ENCODE measurements at places on chromosomes 5 and 9. TPM values are rescaled to one million over a fixed set of nuclear protein-coding genes. Genes with fewer than 3 reads are reported as not detected.
A peak's percentile ranks its signal among the peaks of the same experiment; 100 is the strongest.

DNA sequence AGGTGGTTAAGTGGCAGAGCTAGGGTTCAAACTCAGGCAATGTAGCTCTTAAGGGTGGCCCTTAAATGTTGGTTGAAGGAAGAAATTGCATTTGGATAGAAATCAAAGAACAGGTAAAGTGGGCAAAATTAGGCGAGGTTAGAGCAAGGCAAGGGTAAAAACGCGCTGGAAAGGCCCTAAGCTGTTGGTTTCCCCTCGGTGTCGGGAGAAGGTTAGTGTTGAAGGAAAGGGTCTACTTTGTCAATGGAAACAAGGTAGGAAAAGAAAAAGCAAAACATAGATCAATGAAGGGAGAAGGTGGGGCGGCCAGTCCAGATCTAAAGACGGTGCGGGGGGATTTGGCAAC lies 431 bp downstream of the FASTKD3 start:
- no peak for DNase-seq
- no peaks in the 10 kb centered on the region for H3K27me3 ChIP-seq
- peak overlapping the region; percentile 87 for H3K27ac ChIP-seq

The LRRC19 gene
- not detected for total RNA-seq

The INSL6 gene
- total RNA-seq, result not detected

- H3K27ac ChIP-seq, result no peak overlapping the region
- no peaks in the 10 kb centered on the region for H3K27me3 ChIP-seq
- no peak overlapping the region for H3K4me3 ChIP-seq
- H3K36me3 ChIP-seq, result no peaks in the 10 kb centered on the region
These were observed 424.2 kb upstream of the WWC1 start for GRCh38 chr5:167867281-167867680.

DNA sequence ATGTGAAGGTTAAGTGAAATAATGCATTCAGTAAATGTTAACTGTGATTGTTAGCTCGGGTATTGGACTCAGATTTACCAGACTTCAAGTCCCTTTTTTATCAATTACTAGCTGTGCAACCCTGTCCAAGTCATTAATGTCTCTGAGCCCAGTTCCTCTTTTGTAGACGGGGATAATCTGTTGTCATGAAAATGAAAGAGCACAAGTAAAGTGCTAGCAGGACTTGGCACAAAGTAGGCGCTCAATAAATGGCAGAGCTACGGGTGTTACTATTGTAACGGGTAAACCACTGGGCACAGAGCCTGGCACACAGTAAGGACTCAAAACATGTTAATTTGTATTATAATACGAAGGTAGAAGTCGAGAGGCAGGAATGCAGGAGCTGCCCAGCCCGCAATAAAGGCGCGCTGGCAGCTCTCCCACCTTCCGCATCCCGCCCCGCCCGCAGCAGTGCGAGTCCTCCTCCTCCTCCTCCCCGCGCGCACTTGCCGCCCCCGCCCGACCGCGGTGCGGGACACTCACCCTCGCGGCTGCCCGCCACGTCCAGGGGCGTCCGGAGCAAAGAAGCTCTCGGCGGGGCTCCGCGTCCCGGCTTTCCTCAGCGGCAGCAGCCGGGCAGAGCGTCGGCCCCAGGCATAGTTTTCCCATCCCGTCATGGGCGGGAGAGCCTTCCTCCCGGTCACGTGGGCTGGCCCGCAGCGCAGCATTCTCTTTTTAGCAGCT lies at the start of gene C1QTNF2:
Gene C1QTNF2, minus strand, starts transcription at position 637 of the 723 bp plus-strand sequence. CDS start 15,615 bp downstream, outside the sequence.
- no peak for DNase-seq
- peak within 1 kb of the TSS; percentile 33 for H3K4me3 ChIP-seq
- H3K36me3 ChIP-seq, result no peaks in the 10 kb centered on the region
- no peaks in the 10 kb centered on the region for H3K4me1 ChIP-seq
- H3K27me3 ChIP-seq, result no peaks in the 10 kb centered on the region

- no peak overlapping the region for H3K27ac ChIP-seq
- no peak overlapping the region for H3K4me3 ChIP-seq
- H3K36me3 ChIP-seq, result no peaks in the 10 kb centered on the region
- H3K27me3 ChIP-seq, result no peaks in the 10 kb centered on the region
- peaks cover 7% of the 10 kb centered on the region for H3K4me1 ChIP-seq
These were observed 416.0 kb downstream of the MAN2A1 start for GRCh38 chr5:110105692-110106091.

- H3K36me3 ChIP-seq, result no peaks in the 10 kb centered on the region
- H3K4me1 ChIP-seq, result no peaks in the 10 kb centered on the region
- DNase-seq, result no peak
- no peak overlapping the region for H3K27ac ChIP-seq
These were observed 32.6 kb upstream of the ACO1 start for GRCh38 chr9:32351845-32352244.

GRCh38 chr5:116564312-116564711 lies 10.3 kb downstream of the SEMA6A start:
- H3K4me1 ChIP-seq, result no peaks in the 10 kb centered on the region
- no peak for DNase-seq
- H3K27ac ChIP-seq, result no peak overlapping the region
- H3K4me3 ChIP-seq, result no peak overlapping the region
- H3K36me3 ChIP-seq, result no peaks in the 10 kb centered on the region

The OR13C5 gene
- not detected for total RNA-seq

GRCh38 chr5:69279517-69279916 lies 44.8 kb downstream of the CDK7 start:
- H3K27me3 ChIP-seq, result no peaks in the 10 kb centered on the region
- H3K4me3 ChIP-seq, result no peak overlapping the region
- H3K36me3 ChIP-seq, result no peaks in the 10 kb centered on the region
- DNase-seq, result no peak

- H3K27me3 ChIP-seq, result no peaks in the 10 kb centered on the region
- no peak overlapping the region for H3K27ac ChIP-seq
- H3K36me3 ChIP-seq, result no peaks in the 10 kb centered on the region
- peaks cover 10% of the 10 kb centered on the region for H3K4me1 ChIP-seq
These were observed 201.7 kb upstream of the PTGER4 start for GRCh38 chr5:40477856-40478546.

The UBE2QL1 gene
- total RNA-seq, result 0.21 TPM

DNA sequence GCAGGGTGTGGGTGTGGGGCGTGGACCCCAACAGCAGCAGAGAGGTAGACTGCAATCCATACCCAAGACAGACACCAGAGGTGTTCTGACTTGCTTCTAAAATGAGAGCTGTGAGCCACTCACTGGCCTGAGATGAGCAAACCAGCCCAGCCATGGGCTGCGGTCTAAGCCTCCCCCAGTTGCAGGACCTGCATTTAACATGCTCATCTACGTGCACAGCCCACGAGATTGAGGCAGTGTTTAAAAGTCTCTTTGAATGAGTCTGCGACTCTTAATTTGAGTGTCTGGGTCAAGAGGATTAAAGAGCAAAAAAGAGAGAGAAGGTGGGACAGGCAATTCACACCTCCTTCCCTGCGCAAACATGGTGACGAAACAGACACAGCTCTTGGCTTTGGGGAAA lies 5.9 kb downstream of the SURF4 start:
- H3K4me3 ChIP-seq, result peak overlapping the region; percentile 53
- no peaks in the 10 kb centered on the region for H3K27me3 ChIP-seq
- H3K27ac ChIP-seq, result peak overlapping the region; percentile 86
- DNase-seq, result no peak

DNA sequence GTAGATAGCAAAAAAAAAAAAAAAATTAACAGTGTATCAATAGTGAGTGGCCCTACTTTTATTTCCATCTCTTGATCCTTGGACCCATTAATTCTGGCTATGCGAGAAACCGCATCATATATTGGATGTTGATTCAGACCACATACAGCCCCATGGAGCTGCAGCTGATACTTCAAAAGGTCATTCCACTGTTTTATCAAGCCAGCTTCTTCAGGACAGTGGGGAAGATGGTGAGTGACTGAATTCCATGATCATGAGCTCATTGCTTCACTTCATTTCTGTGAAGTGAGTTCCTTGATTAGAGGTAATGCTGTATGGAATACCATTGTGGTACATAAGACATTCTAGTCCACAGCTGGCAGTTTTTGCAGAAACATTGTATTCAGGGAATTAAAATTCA lies 222.9 kb upstream of the MEF2C start:
- no peak overlapping the region for H3K4me3 ChIP-seq
- H3K4me1 ChIP-seq, result no peaks in the 10 kb centered on the region
- no peak overlapping the region for H3K27ac ChIP-seq
- no peaks in the 10 kb centered on the region for H3K36me3 ChIP-seq
- DNase-seq, result no peak

The AQP3 gene
- 173 TPM for total RNA-seq

- peak overlapping the region; percentile 16 for H3K4me3 ChIP-seq
- no peak for DNase-seq
- H3K27me3 ChIP-seq, result no peaks in the 10 kb centered on the region
- H3K36me3 ChIP-seq, result no peaks in the 10 kb centered on the region
- no peaks in the 10 kb centered on the region for H3K4me1 ChIP-seq
These were observed 141.7 kb downstream of the PCSK5 start for GRCh38 chr9:76032038-76032796.

The ZSWIM6 gene
- 11.7 TPM for total RNA-seq

The C9orf50 gene
- not detected for total RNA-seq

GRCh38 chr5:135353952-135354721 lies 44.9 kb downstream of the MACROH2A1 start:
- DNase-seq, result no peak
- no peaks in the 10 kb centered on the region for H3K36me3 ChIP-seq
- H3K4me3 ChIP-seq, result no peak overlapping the region
- H3K27me3 ChIP-seq, result no peaks in the 10 kb centered on the region

DNA sequence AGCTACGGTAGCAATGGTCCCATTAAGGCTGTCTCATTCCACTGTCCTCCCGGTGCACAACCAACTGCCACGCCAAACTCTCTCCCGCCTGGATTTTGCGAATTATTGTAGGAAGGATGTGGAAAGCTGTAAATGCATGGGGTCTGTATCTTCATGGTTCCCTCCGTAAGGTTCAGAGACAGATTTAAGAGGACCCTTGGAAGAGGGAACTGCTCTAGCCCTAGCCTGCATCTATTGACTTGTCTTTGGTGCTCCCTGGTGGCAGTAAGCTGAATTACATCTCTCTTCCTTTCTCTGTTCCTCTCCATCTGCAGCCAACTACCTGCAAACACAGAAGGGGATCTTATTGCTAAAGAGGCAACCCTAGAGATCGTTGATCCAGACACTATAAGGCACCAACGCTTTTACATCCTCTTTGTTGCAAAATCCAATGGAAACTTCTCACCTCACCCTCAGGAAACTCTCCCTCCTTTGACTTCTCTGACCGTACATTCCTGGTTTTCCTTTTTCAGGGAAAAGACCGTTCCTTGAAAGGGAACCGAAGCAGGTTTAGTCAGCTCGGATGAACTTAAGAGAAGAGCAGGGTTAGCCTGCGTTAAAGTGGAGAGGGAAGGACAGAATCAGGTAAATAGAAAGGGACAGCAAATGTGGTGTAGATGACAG lies 11.9 kb downstream of the CAPSL start:
- no peak overlapping the region for H3K27ac ChIP-seq
- no peaks in the 10 kb centered on the region for H3K36me3 ChIP-seq
- DNase-seq, result peak; percentile 45
- H3K4me3 ChIP-seq, result no peak overlapping the region
- no peaks in the 10 kb centered on the region for H3K27me3 ChIP-seq

GRCh38 chr5:112445626-112446350 lies 26.7 kb upstream of the EPB41L4A start:
- H3K4me3 ChIP-seq, result no peak overlapping the region
- no peaks in the 10 kb centered on the region for H3K4me1 ChIP-seq
- no peak overlapping the region for H3K27ac ChIP-seq
- H3K27me3 ChIP-seq, result no peaks in the 10 kb centered on the region

The TMEM215 gene
- total RNA-seq, result not detected

GRCh38 chr9:130189840-130190239 lies 17.6 kb downstream of the NCS1 start:
- no peaks in the 10 kb centered on the region for H3K4me1 ChIP-seq
- H3K27me3 ChIP-seq, result no peaks in the 10 kb centered on the region
- H3K4me3 ChIP-seq, result no peak overlapping the region
- no peaks in the 10 kb centered on the region for H3K36me3 ChIP-seq

GRCh38 chr9:123003466-123003865 lies 30.0 kb upstream of the GPR21 start:
- H3K27ac ChIP-seq, result no peak overlapping the region
- no peak for DNase-seq
- H3K27me3 ChIP-seq, result no peaks in the 10 kb centered on the region
- H3K36me3 ChIP-seq, result no peaks in the 10 kb centered on the region
- no peak overlapping the region for H3K4me3 ChIP-seq

GRCh38 chr5:177493795-177494345 lies 3.5 kb downstream of the PDLIM7 start:
- no peak for DNase-seq
- H3K4me3 ChIP-seq, result no peak overlapping the region
- H3K4me1 ChIP-seq, result peaks cover 7% of the 10 kb centered on the region
- H3K27ac ChIP-seq, result peak overlapping the region; percentile 8
- no peaks in the 10 kb centered on the region for H3K36me3 ChIP-seq
- no peaks in the 10 kb centered on the region for H3K27me3 ChIP-seq

The C1QTNF3 gene
- 5.5 TPM for total RNA-seq

- no peak for DNase-seq
- no peak overlapping the region for H3K4me3 ChIP-seq
- no peaks in the 10 kb centered on the region for H3K4me1 ChIP-seq
- no peaks in the 10 kb centered on the region for H3K27me3 ChIP-seq
These were observed 159.4 kb downstream of the CEMIP2 start for GRCh38 chr9:71608825-71609447.

The LCN1 gene
- not detected for total RNA-seq

The TUBB4B gene
- total RNA-seq, result 247 TPM

DNA sequence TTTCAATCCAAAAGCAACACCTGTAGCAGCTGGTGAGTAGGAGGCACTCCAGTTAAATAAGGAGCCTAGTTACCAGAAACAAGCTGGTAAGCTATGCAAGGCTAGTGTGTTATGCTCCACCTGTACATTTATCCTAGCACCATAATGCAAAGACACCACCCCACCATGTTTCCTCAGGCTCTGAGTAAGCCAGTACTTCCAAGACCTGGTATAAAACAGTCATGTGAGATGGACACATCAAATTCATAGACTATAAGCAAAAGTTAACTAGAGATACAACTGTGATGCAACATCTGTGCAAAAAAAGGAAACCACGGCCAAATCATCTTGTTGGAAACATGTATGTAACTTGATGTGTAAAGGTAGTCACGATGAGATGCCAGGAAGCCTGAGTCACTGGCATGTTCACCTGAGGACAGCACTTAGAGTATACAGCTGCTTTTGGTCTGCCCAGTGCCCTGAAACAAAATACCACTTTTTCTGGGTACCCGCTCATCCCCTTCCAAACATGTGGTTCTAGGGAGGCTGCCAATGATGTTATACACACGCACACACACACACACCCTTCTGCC lies 66.1 kb downstream of the CDK5RAP2 start:
- no peak for DNase-seq
- no peaks in the 10 kb centered on the region for H3K4me1 ChIP-seq
- H3K36me3 ChIP-seq, result peaks cover 9% of the 10 kb centered on the region
- H3K4me3 ChIP-seq, result no peak overlapping the region

- no peaks in the 10 kb centered on the region for H3K4me1 ChIP-seq
- no peak overlapping the region for H3K4me3 ChIP-seq
- peaks cover 4% of the 10 kb centered on the region for H3K27me3 ChIP-seq
- no peaks in the 10 kb centered on the region for H3K36me3 ChIP-seq
- no peak overlapping the region for H3K27ac ChIP-seq
- DNase-seq, result no peak
These were observed 1.7 kb downstream of the SH3PXD2B start for GRCh38 chr5:172452398-172453205.

The PDLIM4 gene
- not detected for total RNA-seq

GRCh38 chr5:31942546-31942945 lies 231.6 kb downstream of the GOLPH3 start:
- H3K4me3 ChIP-seq, result no peak overlapping the region
- no peaks in the 10 kb centered on the region for H3K36me3 ChIP-seq
- H3K4me1 ChIP-seq, result no peaks in the 10 kb centered on the region
- H3K27ac ChIP-seq, result no peak overlapping the region
